ENCODE measurements at places on chromosomes 4 and X. TPM values are rescaled to one million over a fixed set of nuclear protein-coding genes. Genes with fewer than 3 reads are reported as not detected.

- DNase-seq = no peak
Observed at GRCh38 chrX:107715331-107716117, 60.1 kb downstream of the TSC22D3 start.

DNA sequence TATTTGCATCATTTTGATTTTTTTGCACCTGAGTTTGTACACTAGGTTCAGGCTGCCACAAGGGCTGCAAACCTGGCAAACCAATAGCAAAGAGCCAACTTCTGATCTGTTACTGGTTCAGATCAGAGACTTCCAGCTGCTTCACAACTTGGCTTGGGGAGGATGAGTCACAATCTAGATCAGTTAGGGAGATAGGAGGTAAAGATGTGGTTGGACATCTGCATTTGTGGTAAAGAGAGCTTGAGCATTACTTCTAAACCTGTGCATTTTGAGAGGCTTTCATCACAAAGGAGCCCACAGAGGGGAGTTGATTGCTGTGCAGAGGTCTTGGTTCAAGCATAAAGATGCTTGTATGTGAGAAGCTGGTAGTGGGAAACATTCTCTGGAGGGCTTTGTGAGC lies 34.5 kb downstream of the LINC00632 start:
- DNase-seq = no peak

DNA sequence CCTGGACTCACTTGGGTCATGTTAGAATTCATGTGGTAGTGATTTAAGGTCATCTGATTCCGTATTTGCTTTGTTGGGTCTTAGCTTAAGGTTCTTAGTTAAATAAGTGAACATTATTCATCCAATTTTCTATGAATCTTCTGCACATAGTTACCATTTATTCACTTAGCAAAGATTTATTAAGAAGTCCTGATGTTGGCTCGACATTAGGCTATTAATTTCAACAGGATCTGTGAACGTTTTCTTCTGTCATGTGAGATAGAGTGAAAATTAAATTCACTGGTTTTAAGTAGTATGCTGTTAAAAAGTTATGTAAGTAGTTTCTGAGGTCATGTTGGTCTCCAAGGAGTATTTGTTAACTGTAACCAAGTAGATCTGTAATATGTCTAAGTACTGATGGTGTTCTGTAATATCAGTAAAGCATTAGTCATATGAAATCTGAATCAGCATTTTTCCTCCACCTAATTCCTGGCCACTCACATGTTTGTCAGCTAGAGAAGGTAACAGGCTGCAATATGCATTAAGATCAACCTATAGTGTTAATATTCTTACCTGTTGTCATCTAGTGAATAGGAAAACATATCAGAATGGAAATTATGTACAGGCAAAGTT lies 155.6 kb downstream of the PCDH7 start:
- no peak for DNase-seq

DNA sequence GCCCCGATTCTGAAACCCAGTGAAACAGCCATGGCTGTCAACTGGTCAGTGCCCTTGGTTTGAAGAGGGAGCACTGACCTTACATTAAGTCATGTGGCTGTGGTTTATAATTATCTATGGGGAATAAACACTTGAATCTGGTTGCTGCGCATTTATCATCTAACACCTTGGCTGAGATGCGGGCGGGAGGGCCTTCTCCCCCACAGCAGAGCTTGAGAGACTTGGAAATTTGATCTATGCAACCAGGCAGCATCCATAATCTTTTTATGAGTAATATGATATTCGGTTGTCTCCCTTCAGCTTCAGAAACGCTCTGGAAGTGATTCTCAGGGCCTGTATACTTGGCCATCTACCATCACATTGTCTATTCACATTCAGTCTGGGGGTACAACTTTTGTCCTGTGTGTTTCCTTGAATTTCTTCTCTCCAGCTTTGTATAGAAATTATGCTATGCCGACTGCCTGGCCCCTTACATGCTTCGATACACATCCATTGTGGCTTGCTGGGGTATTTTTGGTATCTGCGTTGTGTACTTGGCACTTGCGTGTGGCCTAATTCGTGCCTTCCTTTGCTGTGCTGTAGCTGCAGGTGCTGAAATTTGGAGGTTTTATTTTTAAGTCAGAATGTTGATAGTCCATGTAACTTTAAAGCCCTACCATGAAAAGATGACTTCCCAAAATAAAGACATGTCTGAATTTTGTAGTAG lies 321.6 kb downstream of the ARHGAP10 start:
- no peak for DNase-seq

- DNase-seq = no peak
Observed at GRCh38 chr4:39963656-39964055, 14.1 kb downstream of the PDS5A start.

- DNase-seq = no peak
Observed at GRCh38 chrX:74431797-74432196, 10.5 kb downstream of the SLC16A2 start.

DNA sequence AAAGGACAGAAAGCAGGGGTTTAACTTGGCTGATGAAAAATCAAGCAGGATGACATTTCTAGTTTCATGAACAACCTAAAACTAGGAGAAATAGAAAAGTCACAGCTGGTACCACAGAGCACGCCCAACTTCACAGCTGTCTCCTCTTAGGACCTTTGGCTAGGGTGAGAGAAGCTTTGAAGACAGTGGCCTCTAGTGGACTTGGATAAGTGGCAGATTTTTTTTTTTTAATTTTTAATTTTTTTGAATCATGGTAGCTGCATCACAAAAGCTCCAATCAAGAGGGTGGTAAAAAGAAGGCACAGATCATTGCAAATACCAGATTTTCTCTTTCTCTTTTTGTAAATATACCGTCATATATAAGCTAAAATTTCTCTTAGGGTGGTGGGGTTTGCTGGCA lies 20.2 kb upstream of the MAP3K15 start:
- DNase-seq = peak; percentile 25

Gene PAGE2B
- not detected for total RNA-seq

GRCh38 chrX:132144061-132144460 lies 16.2 kb upstream of the FRMD7 start:
- DNase-seq = peak; percentile 7

DNA sequence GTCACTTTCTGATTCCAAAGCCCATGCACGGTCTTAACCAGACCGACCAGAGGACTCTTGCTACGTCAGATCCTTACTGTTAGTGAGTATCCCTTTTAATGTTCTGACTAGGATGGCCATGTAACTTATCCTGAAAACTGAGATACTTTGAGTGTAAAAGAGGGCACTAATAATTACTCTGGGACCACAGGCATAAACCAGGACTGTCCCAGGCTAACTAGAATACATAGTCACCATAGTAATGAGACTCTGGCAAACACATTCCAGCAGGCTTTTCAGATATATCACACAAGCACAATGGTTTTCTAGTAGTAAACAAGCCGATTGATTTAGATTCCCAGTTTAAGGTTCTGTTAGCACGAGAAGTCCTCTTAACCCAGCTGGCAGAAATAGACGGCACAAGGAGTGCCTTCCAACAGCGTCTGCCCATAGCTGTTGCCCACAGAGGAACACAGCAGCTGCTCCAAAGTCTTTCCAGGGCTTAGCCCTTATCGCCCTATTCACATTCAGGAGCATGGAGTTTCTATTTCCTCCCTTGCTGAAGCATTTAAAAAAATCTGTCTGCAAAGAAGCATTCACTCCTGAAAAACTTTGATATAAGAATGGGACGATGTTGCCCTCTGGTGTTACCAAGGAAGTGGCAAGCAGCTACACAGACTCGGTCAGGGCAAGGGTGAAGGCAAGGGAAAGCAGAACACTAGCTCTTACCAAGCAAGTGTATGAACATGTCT lies 92.4 kb downstream of the CXCL13 start:
- DNase-seq = peak; percentile 75

DNA sequence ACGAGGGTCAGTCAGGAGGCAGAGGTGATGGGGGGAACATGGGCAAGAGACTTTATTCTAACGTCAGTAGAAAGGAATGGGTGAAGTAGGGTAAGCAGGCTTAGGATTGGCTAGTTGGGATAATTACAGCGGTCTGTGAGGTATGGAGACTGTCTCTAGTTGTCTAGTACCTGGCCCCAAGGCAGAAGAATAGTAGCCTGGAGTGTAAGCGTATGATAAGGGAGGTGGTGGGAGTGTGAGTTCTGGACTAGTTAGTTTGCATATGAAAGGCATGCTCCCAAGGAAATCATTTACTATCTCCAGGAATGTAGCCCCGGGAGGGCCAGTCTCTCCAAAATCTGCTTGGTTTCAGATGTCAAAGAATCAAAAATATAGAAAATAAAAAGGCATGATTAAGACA lies 219.6 kb upstream of the ANXA3 start:
- DNase-seq = no peak

Gene RIPPLY1
- not detected for total RNA-seq

DNA sequence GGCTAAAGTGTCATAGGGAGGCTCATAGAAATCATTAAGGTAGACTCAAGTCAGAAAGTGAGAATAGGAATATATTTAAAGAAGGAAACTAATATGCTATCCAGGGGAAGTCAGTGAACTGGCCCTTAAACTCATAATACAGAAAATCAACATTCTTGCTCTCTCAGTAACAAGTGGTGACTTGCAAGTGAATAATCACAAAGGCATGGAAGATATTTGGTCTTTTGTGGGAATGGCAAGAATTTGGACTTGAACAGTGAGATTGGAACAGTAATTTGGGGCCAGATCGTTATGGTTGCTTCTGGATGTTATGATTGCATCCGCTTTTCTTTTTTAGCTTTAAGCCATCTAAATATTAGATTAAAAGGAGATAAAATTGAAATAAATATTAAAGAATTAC lies 103.8 kb downstream of the TBC1D19 start:
- no peak for DNase-seq

GRCh38 chr4:57333684-57334083 lies 223.5 kb upstream of the IGFBP7 start:
- no peak for DNase-seq

DNA sequence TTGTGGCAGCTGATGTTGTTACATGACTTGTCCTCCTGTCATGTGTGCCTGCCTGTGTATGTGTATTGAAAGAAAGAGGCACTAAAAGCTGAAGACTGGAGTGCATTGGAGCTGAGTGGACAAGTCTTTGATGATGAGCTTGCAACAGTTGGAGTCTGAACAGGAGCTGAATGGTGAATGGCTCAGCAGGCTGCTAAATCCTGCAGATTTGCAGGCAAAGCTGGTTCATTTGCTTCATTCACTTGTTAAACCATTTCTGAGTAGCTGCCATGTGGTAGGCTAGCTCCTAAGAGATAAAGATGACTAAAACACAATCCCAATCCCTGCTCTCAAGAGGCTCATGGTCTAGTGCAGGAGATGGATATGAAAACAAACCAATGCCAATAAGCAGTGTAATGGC lies 217.3 kb downstream of the CHRDL1 start:
- DNase-seq = no peak

Gene RS1
- not detected for total RNA-seq

DNA sequence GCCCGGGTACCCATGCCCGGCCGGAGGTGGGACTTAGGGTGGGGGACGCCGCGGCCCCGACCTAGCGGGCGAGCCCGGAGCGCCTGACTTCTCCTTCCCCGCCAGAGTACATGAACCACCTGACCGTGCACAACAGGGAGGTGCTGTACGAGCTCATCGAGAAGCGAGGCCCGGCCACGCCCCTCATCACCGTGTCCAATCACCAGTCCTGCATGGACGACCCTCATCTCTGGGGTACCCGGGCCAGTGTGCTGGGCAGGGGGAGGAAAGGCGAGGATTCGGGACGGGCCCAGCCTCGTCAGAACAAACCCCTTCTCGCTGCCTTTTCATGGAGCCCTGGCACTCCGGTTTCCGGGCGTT lies 622 bp downstream of the TAFAZZIN start:
- DNase-seq = peak; percentile 66

GRCh38 chrX:42241421-42241820 lies 318.1 kb upstream of the CASK start:
- DNase-seq = no peak

DNA sequence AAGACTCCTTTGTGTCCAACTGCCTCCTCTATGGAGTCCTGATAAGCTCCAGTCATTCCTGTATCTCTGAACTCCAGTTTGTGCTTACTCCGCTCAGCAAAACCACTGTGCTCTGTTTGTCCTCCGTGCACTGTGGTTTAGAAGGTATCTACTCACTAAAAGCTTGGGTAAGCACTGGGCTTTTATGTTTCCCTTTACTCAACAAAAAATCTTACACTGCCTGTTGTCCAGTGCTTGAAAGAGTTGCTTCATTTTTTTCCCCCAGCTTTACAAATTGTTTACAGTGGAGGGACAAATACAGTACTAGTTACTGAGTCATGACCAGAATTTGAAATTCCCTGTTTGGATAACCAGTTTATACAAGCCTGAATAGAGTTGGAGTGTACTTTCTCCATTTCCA lies 545.3 kb upstream of the FAT1 start:
- DNase-seq = no peak

Gene FTSJ1
- 37.1 TPM for total RNA-seq

Gene VSIG1
- 2.6 TPM for total RNA-seq

DNA sequence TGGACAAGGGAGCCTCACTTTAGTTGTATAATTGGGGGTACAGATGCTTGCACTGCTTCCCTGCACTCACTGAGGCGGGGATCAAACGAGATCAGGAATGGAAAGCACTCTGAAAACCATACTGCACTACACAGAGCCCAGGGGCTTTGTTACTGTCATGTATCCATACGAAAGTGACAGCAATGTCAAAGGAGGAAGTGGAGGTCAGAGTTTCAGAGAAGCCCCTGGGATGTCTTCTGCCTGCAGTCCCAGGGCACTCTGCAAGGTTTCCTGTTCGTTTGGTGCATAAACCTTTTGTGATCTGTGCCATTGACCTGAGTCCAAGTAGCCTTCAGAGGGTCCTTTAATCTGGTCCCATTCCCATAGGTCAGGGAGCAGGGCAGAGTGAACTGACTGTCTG lies 31.2 kb downstream of the RNF175 start:
- no peak for DNase-seq

Gene IL2RG
- 0.52 TPM for total RNA-seq
